ENCODE measurements at places on chromosomes 4 and X.

- DNase-seq: no peak
Observed at GRCh38 chrX:115399306-115399705, 109.8 kb downstream of the LUZP4 start.

- DNase-seq: no peak
Observed at GRCh38 chrX:74923942-74924448, 1.3 kb downstream of the NEXMIF start.

GRCh38 chr4:16417198-16417597 is 190.9 kb upstream of the TAPT1 start:
- no peak for DNase-seq

DNA sequence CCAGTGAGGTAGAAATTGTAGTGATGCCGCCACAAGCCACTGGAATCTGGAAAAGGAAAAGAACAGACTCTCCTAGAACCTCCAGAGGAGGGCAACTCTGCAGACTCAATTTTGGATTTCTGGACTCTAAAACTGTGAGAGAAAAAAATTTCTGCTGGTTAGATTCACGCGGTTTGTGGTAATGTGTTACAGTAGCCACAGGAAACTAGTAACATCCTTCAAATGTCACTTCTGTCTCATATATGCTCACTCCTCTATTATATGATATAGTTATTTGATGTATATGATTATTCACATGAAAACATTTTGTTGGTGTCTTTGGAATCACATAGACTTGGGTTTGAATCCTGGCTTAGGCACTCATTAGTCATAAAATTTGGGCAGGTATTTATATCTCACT is 18.8 kb downstream of the LDOC1 start:
- DNase-seq: no peak

- DNase-seq: no peak
Observed at GRCh38 chrX:154714925-154715324, 36.0 kb downstream of the GAB3 start.

DNA sequence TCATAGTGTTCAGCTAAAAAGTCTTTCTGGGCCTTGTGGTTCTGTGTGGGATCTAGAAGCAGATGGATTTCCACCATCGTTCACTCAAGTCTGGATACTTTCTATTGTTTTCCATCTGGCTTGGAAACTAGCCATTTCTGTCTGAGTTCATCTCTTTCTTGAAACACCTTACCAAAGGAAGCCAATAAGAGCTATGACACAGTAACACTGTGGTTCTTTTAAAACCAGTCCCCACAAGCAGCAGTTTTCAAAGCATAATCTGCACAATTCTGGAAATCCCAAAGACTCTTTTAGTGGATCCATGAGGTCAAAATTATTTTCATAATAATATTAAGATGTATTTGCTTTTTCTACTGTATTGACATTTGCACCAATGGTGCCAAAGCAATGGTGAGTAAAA is 234.2 kb upstream of the TET2 start:
- no peak for DNase-seq

GRCh38 chr4:37540486-37540885 is 145.7 kb downstream of the RELL1 start:
- no peak for DNase-seq

DNA sequence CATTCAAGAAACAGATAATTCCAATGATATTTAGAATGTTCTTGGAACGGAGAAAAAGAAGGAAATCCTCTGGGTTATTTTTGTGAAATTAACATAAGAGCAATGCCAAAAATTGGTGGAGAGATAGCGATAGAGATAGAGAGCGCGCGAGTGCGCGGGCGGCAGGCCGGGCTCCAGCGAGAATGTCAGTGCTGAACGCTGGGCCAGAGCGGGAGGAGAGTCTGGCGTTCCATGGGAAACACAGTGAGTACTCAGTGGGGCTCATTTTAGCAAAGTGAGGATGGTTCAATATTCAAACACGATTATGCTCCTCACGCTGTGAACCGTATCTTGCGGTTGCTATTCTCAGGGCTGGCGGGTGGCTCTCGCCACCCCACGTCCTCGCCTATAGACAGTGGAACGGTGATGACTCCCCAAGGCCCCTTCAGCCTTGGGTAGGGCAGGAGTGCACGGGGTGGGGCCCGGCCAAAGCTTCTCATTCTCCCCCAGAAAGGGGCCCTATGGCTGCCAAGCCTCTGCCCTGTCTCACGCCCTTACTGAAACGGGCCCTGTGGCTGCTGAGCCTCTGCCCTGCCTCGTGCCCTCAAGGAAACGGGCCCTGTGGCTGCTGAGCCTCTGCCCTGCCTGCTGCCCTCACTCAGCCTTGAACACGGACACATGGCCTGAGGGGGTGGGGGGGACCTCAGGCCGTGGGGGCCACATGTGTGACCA is 16.9 kb downstream of the CPLX1 start:
- DNase-seq: no peak

DNA sequence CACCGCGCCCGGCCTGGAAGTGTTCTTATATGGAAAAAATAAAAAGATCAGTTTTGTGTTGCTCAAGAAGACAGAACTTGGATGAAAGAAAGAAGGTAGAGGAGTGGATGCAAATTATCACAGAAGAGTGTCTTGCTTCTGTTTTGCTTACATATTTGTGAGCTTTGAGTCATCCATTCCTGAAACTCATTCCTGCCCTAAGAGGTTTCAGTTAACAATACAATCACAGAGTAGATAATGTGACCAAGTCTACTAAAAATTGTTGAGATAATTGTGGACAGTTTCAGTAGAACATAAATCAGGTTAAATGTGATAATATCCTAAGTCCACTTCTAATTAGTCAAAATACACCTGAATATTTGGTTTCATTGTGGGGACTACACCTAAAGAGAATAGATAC is 26.4 kb upstream of the LRCH2 start:
- no peak for DNase-seq

DNA sequence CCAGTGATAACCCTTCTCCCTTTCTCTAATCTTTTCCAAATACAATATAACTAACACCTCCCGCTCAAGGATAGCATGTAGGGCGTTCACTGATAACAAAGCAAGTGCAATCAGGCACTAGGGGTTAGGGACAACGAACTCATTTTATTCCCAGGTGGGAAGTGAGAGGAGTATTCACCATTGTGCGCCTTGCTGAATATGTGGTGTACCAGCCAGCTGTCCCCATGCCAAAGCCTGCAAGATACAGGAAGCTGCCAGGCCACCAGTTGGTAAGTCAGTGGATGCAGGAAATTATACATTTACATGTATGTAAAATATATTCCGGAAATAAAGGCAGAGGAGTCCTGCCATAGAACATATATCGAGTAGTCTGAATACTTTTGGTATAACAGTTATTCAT is 6.3 kb upstream of the HPRT1 start:
- DNase-seq: no peak

GRCh38 chrX:55759478-55759877 is 41.9 kb downstream of the RRAGB start:
- no peak for DNase-seq

DNA sequence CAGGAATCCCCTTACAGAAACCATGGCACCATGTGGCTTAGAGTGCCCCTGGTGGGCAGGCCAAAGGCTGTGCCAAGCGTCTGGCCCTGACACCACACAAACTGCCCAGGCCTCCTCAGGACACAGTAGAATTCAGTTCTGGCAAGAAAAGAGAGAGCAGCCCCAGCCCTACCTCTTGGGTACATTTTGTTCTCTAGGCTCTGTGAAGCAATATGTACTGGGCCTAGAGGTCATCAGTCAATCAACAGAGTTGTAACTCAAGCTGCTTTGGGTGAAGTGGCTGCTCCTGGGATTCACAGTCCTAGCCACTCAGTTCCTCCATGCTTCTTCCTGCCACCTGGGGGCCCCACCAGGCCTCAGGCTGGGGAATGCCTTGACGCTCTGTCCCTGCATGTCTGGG is 158.1 kb upstream of the MAMLD1 start:
- no peak for DNase-seq

- DNase-seq: no peak
Observed at GRCh38 chr4:25982962-25983361, 68.9 kb downstream of the SMIM20 start.

- DNase-seq: no peak
Observed at GRCh38 chr4:95217197-95217596, 331.6 kb downstream of the UNC5C start.

- DNase-seq: no peak
Observed at GRCh38 chrX:17567187-17567586, 170.1 kb upstream of the SCML1 start.

DNA sequence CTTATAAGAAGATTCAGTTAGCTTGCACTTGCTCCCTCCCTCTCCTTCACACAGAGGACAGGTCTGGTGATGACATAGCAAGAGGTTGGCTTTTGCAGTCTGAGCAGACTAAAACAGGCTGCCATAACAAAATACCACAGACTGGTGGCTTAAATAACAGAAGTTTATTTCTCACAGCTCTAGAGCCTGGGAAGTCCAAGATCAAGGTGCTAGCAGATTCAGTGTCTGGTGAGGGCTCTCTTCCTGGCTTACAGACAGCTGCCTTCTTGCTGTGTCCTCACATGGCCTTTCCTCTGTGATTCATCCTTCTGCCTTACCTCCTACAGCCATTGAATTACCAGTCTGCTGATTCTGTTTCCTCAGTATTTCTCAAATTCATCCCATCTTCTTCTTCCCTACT is 13.1 kb downstream of the RP2 start:
- DNase-seq: no peak

- DNase-seq: no peak
Observed at GRCh38 chrX:91108761-91109160, 325.9 kb upstream of the PABPC5 start.

- no peak for DNase-seq
Observed at GRCh38 chrX:101223226-101223625, 3.6 kb downstream of the DRP2 start.

- DNase-seq: no peak
Observed at GRCh38 chr4:40124690-40125089, 68.0 kb downstream of the N4BP2 start.

GRCh38 chrX:99798936-99799335 is 611.1 kb downstream of the PCDH19 start:
- no peak for DNase-seq

GRCh38 chr4:8336412-8337075 is 67.0 kb downstream of the HTRA3 start:
- no peak for DNase-seq

- DNase-seq: no peak
Observed at GRCh38 chr4:22778547-22779163, 85.9 kb downstream of the GBA3 start.

DNA sequence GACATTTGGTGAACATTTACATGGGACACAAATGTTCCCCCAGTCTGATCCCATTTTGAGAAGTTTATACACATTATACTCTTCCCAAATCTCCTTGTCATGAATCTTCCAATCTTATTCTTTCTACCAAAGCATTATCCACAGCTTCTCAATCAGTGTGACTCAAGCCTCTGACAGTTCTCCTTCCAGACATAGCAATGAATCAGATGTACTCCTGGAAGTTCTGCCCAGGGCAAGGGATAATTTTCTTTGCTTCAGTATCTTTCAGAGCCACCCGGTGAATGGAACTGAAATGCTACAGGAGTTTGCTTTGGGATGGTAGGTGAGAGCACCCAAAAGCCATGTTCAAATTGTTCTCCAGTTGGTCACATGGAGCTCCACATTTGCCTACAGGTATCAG is 145.5 kb downstream of the ANXA5 start:
- DNase-seq: no peak

DNA sequence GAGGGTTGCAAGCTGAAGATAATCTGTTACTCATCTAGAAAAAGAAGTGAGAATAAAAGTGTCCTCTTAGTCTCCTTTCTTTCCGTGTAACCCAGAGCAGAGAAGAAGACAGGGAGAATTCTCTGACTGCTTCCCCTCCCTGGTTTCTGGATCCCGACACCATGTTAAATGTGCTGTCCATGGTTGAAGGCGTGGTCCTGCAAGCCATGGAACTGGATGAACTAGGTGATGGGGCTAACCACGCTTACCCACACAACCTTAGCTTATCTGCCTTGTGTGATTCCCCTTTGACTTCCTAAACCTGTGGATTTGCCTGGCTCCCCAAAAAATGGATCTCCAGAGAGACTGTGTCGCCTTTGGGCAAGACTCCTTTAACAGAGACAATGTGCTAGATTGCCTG is 907.6 kb downstream of the FSTL5 start:
- no peak for DNase-seq

- no peak for DNase-seq
Observed at GRCh38 chr4:188078116-188078515, 31.3 kb downstream of the TRIML2 start.

DNA sequence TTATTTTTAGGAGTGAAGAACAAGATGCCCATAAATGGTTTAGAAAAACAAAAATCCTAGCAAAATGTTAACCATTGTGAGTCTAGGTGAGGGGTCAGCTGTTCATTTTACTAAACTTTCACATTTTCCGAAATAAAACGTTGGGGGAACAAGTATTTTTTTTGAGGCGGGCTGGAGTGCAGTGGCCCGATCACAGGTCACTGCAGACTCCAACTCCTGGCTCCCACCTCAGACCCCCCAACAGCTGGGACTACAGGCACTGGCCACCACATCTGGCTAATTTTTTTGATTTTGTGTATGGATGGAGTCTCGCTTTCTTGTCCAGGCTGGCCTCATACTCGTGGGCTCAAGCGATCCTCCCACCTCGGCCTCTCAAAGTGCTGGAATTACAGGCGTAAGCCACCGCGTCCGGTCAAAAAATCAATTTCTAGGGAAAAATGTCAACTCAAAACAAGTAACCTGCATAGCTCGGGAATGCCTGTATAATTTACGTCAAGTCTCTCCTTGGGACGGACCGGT is 742 bp upstream of the TAF1 start:
- DNase-seq: no peak

GRCh38 chrX:23503835-23504539 is 163.3 kb upstream of the PRDX4 start:
- peak; percentile 10 for DNase-seq

GRCh38 chr4:49000806-49001205 is 14.7 kb downstream of the CWH43 start:
- no peak for DNase-seq

- no peak for DNase-seq
Observed at GRCh38 chr4:122718281-122718680, 14.2 kb upstream of the BBS12 start.

DNA sequence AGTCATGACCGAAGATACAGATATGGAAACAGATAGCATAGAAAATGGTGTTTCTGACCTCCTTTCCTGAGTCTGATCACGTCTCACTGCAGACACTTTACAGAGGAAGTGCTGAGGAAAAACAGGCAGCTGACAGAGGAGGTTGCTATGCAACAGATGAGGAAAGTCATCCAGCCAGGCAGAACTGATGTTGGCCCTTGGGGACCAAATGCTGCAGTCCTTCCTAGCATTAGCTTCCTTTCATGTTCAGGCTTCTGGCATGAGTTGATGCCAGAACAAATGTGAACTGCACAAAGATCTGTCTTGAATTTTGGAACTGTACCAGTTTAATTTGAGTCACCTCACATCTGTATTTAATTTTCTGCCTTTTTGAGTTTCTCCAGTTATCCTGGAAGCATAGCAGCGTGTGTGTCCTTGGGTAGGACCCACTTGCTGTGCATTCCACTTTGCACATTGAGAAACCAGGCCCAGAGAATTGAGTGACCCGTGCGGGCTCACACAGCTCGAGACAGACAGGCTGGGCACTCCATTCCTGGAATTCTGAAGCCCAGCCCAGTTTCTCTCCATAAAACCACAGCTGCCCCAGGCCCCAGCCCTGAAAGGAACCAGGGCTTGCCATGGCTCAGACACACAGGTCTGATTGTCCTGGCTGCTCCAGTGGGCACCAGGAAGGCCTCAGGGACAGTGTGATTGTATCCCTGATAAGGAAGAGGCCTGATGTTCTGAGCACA is 1.4 kb upstream of the MAGED1 start:
- DNase-seq: peak; percentile 81

GRCh38 chr4:127782275-127783025 is at the start of gene HSPA4L:
HSPA4L (plus strand) TSS chr4:127782322; CDS start chr4:127782551, 229 bp downstream.
- DNase-seq: no peak
